ENCODE measurements at places on chromosomes 7 and 10.

GRCh38 chr10:117938104-117938503 lies 108.6 kb downstream of the RAB11FIP2 start:
- no peak for DNase-seq

DNA sequence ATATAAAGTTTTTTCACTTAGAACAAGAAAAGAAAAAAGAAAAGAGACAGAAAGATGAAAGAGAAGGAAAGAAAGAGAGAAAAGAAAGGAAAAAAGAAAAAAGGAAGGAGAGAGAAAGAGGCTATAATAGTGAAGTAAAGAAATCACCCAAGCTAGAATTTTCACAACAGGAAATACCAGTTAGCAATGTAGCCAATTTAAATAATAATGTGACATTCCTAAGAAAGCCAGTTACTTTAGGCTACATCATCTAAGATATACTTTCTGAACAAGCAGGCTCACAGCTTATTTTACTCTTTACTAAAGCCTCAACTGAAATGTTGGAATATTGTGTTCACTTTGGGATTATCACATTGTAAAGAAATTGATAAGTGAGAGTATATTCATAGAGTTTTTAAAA lies 53.6 kb downstream of the GPR37 start:
- DNase-seq = no peak

- no peak for DNase-seq
Measured at GRCh38 chr7:28107960-28108359, 72.6 kb downstream of the JAZF1 start.

DNA sequence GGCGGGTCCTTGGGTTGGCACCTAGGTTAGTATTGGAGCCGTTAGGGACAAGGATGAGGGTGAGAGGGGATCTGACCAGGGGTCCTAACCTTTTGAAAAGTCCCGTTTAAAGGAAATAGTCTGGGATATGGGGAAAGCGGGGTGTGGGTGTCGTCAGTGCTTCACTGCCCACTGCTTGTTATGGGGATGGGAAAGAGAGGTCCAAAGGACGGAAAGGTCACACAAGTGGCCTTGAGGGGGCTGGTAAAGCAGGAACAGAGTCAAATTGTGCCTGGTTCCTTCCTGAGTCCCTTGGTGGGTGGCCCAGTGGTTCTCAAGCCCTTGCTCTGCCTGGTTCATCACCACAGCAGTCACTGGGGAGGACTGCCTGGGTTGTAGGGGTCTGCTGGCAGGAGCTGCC lies 2.6 kb upstream of the ZNF775 start:
- DNase-seq = no peak

DNA sequence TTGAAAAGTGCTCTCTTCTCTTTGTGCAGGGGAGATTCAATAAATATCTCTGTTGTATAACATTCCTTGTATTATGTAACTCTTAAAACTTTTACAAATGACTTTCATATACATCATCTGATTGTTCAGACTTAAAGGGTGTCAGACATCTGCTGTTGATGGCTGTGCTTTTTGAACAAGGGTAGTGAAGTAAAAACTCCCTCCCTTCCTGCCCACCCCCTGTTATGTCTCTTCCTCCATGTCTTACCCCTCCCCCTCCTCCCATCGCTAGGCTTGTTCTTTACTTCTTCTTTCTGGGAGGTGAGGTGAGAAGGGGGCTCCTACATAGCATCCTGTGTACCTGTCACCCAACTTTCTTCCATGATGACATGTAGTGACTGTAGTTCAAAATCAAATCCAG lies 23.4 kb upstream of the ABCB4 start:
- DNase-seq = no peak

- DNase-seq = no peak
Measured at GRCh38 chr7:16786257-16786656, 18.5 kb downstream of the AGR2 start.

DNA sequence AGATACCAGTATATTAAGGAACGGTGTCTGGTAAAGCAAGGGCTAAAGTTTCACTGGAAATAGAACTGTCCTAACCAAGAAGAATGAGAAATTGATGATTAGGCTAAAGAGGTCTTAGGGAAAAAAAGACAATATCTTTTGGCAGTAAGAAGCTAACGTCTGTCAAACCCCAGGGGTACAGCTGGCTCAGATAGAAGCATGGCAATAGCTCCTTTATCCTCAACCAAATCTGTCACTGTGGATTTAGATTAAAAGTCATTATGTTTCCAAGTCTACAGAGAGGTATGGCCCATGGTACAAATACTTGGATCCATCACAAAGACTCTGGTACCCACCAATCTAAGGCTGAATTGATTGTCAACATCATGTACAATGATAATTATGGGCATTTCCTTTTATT lies 8.6 kb upstream of the SLC16A9 start:
- no peak for DNase-seq

GRCh38 chr7:133434246-133434865 lies 181.5 kb downstream of the EXOC4 start:
- no peak for DNase-seq

- DNase-seq = peak; percentile 53
Measured at GRCh38 chr10:128150045-128150493, 23.8 kb upstream of the MKI67 start.

- DNase-seq = no peak
Measured at GRCh38 chr7:69643708-69644445, 45.6 kb downstream of the AUTS2 start.

DNA sequence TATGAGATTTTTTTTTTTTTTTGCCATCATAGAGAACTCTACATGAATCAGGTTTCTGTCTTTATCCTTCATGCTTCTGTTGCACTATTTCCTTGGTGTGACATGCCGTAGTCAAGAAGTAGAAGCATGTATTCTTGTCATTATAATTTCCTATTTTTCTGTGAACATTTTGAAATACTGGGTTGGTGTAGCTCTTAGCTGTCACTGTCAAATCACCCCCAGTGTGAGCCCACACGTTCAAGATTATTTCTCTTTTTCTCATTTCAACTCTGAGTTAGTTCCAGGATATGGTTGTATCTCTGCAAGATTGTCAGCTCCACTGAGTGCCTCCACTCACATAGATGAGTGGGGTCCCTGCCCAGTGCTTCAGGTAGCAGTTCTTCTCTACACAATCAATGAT lies 209.5 kb downstream of the NRG3 start:
- no peak for DNase-seq

DNA sequence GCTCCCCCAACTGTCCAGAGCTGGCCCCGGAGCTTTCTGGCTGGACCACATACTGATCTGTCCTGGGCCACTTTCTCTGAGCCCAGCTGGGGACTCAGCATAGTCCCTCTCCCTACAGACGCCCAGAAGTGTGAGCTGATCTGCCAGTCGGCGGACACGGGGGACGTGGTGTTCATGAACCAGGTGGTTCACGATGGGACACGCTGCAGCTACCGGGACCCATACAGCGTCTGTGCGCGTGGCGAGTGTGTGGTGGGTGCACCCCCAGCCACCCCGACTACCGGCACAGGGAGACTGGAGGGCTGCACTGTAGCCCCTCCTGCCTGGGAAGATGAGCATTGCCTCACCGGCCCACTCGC lies 41.8 kb downstream of the TBATA start:
- DNase-seq = no peak

DNA sequence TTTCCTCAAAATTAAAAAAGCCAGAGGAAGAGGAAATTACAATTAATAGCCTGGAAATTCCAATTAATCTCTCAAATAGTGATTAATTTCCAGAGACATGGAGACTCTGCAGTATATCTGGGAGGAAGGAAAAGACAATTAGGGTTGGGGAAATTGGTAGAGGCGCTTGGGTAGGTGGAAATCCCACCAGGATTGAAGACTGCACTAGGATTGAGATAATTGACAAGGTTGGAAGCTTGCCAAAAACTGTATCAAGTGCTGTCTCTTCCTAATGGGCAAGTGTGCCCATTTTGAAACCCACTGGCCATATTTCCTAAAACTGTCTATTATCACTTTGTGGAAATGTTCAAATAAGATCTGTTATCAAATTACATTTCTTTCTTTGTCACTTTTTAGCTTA lies 21.6 kb downstream of the CHN2 start:
- DNase-seq = no peak

All from stimulated activated CD8-positive, alpha-beta memory T cell treated with anti-CD3 and anti-CD28 coated beads, Interleukin-7, amount 100 ng/mL, for 1 hour (primary cell).